ENCODE measurements at places on chromosomes 3 and 15.
A peak's percentile ranks its signal among the peaks of the same experiment; 100 is the strongest.

GRCh38 chr3:177195242-177195991 lies 1.9 kb downstream of the TBL1XR1 start:
- no peak for DNase-seq
- H3K4me1 ChIP-seq, result peaks cover 55% of the 10 kb centered on the region
- H3K36me3 ChIP-seq, result no peaks in the 10 kb centered on the region

DNA sequence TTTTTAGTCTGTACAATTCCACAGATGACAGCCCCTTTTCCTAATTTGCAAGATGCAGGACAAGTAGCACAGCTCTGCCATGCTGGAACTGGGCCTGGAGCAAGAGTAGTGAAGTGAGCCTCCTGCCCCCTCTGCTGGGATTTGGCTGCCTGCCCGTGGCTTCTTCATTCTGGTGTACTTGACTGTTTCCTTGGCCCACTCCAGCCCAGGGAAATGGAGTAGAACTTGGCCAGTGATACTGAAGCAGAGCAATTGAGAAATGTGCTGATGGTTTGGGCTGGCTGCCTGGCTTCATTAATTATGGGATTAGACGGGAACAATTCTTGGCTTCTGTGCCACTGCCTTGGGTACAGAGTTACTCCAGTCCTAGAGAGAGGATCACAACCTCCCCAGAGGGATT lies 2.8 kb downstream of the GPD1L start:
- H3K36me3 ChIP-seq, result no peaks in the 10 kb centered on the region
- no peak overlapping the region for H3K27ac ChIP-seq
- peaks cover 56% of the 10 kb centered on the region for H3K4me1 ChIP-seq
- DNase-seq, result no peak

DNA sequence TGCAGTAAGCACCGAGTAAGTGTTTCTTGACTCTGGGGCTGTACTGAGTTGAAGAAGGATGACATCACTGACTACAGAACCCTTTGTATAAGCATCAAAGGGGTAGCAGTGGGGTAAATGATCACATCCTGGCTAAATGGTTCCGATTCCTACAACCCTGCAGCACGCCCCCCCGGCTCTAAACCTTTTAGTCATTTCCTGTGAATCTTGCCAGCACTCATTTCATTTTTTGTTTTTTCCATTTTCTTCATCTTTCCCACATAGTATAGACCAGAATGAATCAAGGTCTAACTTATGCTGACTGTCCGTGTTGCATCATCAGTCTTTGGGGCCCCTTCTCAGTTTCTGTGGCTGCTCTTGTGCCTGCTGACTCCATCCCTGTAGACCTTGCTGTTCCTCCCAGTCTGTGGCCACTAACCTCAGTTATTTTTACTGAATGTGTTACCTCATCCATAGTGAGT lies 383.1 kb upstream of the TPRG1 start:
- no peaks in the 10 kb centered on the region for H3K27me3 ChIP-seq
- no peak overlapping the region for H3K27ac ChIP-seq
- no peaks in the 10 kb centered on the region for H3K36me3 ChIP-seq

DNA sequence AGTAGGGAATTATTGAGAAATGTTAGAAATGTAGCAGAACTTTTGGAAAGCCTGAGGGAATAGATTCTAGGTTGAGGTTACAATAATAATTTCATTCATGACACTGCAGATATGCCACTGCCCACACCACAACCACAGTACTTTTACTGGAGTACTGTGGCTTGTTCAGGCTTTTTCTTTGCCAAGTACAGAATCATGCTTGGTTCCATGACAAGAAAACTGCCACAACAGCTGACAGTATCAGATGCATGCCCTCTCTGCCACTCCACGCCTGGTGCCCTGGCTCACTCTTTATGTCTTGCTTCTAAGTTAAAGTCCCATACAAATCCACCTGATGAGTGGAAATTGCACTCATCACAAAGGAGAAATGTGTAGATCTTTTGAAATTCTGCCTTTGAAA lies 398.6 kb downstream of the ZIC1 start:
- H3K36me3 ChIP-seq, result no peaks in the 10 kb centered on the region
- H3K27me3 ChIP-seq, result no peaks in the 10 kb centered on the region
- no peak for DNase-seq
- H3K4me3 ChIP-seq, result no peak overlapping the region

DNA sequence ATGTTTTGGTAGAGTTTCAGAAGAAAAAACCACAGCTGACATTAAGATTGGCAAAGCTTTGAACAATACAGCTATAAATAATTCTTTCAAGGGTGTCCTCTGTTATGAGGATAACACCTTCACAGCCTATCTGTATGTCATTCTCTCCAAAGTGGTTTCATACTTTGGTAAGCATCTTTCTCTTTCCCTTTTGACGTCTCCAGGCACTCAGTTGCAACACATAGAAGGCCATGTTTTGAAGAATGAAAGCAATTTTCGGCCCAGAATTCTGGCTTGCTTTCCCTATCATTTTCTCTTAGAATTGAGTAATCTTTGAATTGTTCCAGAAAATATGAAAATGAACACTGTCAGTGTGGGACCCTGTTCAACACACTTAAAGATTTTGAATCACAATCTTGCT lies 200.0 kb upstream of the CBLB start:
- no peak overlapping the region for H3K4me3 ChIP-seq
- no peaks in the 10 kb centered on the region for H3K27me3 ChIP-seq
- H3K27ac ChIP-seq, result no peak overlapping the region
- H3K4me1 ChIP-seq, result no peaks in the 10 kb centered on the region

GRCh38 chr3:8555113-8555661 lies 53.6 kb downstream of the LMCD1 start:
- H3K27ac ChIP-seq, result no peak overlapping the region
- H3K4me1 ChIP-seq, result no peaks in the 10 kb centered on the region
- no peak overlapping the region for H3K4me3 ChIP-seq
- DNase-seq, result no peak
- no peaks in the 10 kb centered on the region for H3K36me3 ChIP-seq

GRCh38 chr3:27632431-27633223 lies 89.5 kb downstream of the EOMES start:
- peak overlapping the region; percentile 72 for H3K4me3 ChIP-seq
- no peaks in the 10 kb centered on the region for H3K27me3 ChIP-seq
- peak; percentile 42 for DNase-seq
- peak overlapping the region; percentile 42 for H3K27ac ChIP-seq

DNA sequence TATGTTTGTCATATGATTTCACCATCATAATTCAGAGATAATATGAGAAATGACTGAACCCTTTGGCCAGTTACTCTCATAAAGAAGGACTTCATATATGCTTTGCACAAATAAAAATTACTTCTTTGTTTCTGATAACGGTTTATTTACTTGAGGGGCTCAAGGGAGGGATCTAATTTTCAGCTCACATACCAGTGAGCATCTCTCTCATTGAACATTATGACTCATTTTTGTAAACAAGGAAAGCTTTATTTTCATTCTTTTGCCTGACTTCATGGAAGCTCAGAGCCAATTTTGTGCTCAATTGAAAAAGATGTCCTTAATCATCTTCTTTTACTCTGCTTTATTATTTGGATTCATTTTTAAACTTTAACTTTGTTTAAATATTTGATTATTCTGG lies 5.8 kb downstream of the NLGN1 start:
- no peaks in the 10 kb centered on the region for H3K36me3 ChIP-seq
- no peak overlapping the region for H3K4me3 ChIP-seq
- H3K27me3 ChIP-seq, result peaks cover 2% of the 10 kb centered on the region

GRCh38 chr3:177746337-177746933 lies 549.2 kb upstream of the TBL1XR1 start:
- no peak overlapping the region for H3K4me3 ChIP-seq
- H3K4me1 ChIP-seq, result no peaks in the 10 kb centered on the region
- DNase-seq, result no peak
- H3K27ac ChIP-seq, result no peak overlapping the region
- no peaks in the 10 kb centered on the region for H3K36me3 ChIP-seq

GRCh38 chr3:179450901-179451264 lies 387 bp downstream of the GNB4 start:
- H3K36me3 ChIP-seq, result no peaks in the 10 kb centered on the region
- peaks cover 10% of the 10 kb centered on the region for H3K4me1 ChIP-seq
- no peak for DNase-seq
- peaks cover 41% of the 10 kb centered on the region for H3K27me3 ChIP-seq
- H3K27ac ChIP-seq, result no peak overlapping the region
- H3K4me3 ChIP-seq, result peak overlapping the region; percentile 44

GRCh38 chr15:89221543-89221942 lies at the start of gene RLBP1:
Gene RLBP1 (minus strand): TSS chr15:89221579. CDS start chr15:89218975, 2,604 bp downstream.
- H3K27me3 ChIP-seq, result no peaks in the 10 kb centered on the region
- no peak within 1 kb of the TSS for H3K4me3 ChIP-seq
- H3K36me3 ChIP-seq, result no peaks in the 10 kb centered on the region

DNA sequence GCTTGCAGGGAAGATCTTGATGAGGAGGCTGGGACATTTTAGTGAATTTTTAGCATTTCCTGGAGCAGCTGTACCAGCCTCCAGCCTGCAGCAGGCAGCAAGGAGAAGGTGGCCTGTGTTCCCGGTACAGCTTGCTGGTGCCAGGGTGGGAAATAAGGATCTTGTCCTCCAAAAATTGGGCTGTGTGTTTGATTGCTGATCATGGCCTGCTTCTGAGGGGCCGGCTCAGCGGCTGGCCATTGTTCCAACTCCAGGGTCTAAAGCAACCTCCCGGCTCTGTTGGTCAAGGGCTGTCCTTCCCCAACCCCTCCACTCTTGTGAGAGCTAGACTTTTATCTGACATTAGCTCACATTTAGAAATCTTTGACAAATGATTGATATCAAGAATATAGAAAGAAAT lies 5.0 kb downstream of the CFAP100 start:
- no peak overlapping the region for H3K27ac ChIP-seq
- DNase-seq, result no peak
- peaks cover 3% of the 10 kb centered on the region for H3K27me3 ChIP-seq

DNA sequence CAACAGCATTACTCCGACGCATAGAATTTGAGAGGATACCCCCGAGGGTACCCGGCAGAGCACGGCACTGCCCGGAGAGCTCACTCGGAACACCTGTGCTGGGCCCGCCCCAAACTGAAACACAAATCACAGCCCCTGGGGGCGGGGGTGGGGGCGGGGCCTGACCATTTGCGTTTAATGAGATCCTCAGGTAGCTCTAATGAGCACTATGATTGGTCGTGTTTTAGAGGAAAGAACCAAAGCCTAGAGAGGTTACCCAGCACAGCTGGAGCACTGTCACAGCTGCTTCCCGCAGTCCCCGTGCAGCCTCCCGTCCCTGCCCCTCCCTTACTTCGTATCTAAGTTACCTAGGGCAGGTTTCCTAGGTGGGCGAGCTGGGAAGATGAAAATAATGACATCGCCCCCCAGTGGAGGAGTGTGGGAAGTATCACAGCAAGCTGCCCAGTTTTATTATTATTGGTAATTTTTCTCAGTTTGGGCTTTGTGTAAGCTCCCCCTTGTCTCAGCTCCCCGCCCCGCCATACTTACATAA lies 187.1 kb downstream of the PDE8A start:
- H3K27me3 ChIP-seq, result peaks cover 16% of the 10 kb centered on the region
- peak overlapping the region; percentile 27 for H3K4me3 ChIP-seq
- peak; percentile 41 for DNase-seq
- H3K27ac ChIP-seq, result no peak overlapping the region

DNA sequence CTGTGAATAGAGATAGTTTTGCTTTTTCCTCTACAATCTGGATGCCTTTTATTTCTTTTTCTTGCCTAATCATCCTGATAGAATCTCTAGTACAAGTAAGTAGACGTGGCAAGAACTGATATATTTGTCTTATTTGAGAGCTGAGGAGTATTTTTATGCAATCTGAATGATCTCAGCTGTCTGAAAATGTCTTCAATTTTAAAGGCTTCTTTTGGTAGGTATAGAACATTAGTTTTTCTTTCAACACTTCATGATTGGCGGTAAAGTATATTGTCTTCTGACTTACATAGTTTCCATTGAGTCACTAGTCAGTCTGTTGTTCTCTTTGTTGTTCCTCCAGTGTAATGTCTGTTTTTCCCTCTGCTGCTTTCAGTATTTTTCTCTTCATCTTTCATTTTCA lies 31.3 kb downstream of the MGA start:
- no peaks in the 10 kb centered on the region for H3K27me3 ChIP-seq
- no peak overlapping the region for H3K27ac ChIP-seq
- H3K4me3 ChIP-seq, result no peak overlapping the region
- peaks cover 4% of the 10 kb centered on the region for H3K36me3 ChIP-seq

DNA sequence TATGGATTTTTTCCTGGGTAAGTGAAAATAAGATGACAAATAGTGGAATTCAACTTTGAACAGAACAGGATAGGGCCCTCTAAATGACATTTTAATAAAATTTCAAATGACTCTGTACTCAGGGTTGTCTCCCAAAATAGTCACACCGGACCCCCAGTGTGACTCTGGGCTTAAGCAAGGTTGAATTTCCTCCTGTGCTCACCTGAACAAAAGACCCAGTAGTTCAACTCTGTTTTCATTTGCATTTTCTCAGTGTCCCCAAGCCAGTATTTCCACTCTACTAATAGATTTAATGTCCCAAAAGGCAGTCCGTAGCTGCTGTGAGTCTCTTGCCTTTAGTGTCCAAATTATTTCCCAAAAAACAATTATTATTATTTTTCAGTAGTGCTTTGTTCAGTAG lies 296.6 kb downstream of the PLOD2 start:
- no peaks in the 10 kb centered on the region for H3K4me1 ChIP-seq
- no peak overlapping the region for H3K27ac ChIP-seq
- no peaks in the 10 kb centered on the region for H3K36me3 ChIP-seq
- no peaks in the 10 kb centered on the region for H3K27me3 ChIP-seq

DNA sequence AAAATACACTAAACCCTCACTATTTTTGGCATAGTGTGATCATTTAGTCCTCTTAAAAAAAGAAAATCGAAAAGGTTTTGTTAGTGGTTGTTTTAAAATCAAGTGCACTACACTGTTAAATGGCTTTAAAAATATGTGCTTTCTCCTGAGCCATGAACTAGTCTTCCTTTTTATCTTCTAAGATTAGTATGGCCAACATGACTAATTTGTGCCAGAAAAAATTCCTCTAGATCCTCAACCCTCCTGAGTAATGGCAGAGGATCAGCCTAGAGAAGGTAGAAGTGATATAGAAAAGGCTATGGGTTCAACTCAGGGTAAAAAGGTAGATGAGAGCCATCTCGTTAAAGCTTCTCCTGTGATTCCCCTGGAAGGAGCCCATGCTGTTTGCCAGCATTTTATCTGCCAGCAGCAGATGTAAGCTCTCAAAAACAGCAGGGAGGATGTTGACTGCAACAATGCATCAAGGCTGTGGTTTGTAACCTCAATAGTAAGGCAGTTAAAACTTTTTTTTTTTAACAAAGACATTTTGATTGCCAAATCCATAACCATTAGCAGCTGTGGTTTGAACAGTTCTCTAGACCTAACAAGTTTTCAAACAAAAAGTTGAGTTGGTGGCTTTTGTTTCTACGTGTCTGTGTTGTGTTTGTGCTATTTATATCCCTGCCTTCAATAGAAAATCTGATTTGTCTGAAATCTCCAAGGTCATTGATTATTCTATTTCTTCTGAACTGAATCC lies 30.2 kb upstream of the ZNF609 start:
- peak; percentile 37 for DNase-seq
- peak overlapping the region; percentile 12 for H3K4me3 ChIP-seq

DNA sequence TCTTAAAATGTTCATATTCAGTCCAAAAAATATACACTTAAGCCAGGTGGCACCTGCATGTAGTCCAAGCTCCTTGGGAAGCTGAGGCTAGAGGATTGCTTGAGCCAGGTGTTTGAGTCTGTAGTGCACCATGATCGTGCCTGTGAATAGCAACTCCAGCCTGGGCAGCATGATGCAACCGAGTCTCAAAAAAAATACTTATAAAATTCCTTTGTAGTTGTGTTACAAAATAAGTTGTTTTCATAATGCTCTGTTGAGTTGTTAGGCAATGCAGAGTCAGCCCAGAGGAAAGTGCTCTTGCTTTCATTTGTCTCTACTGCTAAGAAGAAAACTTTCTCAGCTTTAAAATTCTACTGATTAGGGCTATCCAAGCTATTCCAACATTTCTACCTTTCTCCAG lies 442.8 kb upstream of the ARRDC4 start:
- H3K4me1 ChIP-seq, result no peaks in the 10 kb centered on the region
- H3K36me3 ChIP-seq, result no peaks in the 10 kb centered on the region
- H3K27ac ChIP-seq, result no peak overlapping the region
- no peak for DNase-seq
- H3K4me3 ChIP-seq, result no peak overlapping the region

Data from CD4-positive, alpha-beta T cell (primary cell).